Nucleus accumbens (tissue), 56 donors: ENCODE measurements at places on chromosomes 7 and 10.
A peak's percentile ranks its signal among the peaks of the same experiment; 100 is the strongest.

- no peak for DNase-seq
These were observed 76.4 kb downstream of the GRK5 start for GRCh38 chr10:119283818-119284217.

GRCh38 chr10:60009710-60010383 is 103.5 kb upstream of the CCDC6 start:
- DNase-seq, result no peak

DNA sequence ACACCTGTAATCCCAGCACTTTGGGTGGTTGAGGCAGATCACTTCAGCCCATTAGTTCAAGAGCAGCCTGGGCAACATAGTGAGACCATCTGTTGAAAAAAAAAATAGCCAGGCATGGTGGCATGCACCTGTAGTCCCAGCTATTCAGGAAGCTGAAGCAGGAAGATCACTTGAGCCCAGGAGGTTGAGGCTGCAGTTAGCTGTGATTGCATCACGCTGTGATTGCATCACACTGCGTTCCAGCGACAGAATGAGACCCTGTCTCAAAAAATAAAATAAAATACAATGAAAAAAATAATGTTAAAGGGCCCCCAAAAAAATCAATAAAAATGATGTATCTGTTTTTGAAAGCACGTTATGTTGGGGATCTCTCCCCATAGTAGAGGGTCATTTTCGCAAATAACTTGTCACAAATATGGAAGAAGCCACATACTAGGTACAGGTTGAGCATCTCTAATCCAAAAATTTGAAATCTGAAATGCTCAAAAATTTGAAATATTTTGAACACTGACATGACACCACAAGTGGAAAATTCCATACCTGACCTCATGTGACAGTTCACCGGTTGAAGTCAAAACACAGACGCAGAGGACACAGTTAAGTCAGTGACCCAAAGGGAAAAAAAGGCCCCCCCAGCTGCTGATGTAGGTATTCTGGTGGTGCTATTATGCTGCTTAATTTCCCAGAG is 9.5 kb downstream of the CISD1 start:
- no peak for DNase-seq

DNA sequence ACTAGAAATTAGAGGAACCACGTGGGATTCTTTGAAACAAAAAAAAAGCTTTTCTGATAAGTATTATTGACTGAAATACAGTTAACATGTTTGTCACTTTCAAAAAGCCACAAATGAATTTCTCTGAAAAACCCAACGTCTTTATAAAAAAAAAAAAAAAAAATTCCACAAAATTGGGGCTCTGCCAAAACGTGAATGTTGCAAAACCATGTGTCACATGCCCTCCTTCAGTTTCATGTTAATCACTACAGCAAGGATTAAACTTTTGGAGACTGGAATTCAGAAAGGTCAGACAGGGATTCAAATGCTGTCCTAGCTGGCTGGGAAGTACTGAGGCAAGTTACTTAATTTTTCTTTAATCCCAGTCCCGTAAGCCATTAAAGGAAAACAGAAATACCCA is 278.0 kb upstream of the KLF14 start:
- DNase-seq, result no peak

- no peak for DNase-seq
These were observed 77.1 kb upstream of the GNAI1 start for GRCh38 chr7:80057488-80057887.

DNA sequence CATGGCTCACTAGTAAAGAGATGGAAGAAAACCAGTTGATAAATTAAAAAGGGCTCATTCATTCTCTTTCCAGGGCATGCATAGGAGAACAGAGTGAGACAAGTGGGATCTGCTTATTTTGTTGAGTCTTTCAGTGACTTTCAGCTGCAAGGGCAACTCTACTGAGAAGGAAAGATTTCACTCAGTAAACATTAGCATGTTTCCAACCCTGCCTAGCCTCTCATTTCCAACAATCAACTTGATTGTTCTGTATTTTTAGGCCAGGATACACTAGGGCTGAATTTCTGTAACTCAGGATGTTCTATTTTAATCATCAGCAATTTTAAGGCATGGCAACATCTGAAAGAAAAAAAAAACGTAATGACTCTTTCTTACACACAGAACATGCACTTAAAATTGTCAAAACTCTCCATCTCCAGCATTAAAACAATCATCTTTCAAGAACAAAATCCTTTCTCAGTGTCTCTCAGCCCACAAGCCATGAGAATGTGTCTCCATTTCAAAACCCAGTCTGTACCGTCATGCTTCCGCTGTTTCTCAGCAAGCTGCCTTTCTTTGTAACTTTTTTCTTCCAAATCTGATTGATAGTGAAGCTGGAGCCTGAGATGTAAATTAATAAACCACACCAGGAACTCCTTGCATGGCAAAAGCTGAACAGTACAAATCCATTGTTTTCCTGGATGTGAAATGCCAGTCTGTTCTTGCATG is 147.2 kb upstream of the KLF14 start:
- DNase-seq, result no peak

DNA sequence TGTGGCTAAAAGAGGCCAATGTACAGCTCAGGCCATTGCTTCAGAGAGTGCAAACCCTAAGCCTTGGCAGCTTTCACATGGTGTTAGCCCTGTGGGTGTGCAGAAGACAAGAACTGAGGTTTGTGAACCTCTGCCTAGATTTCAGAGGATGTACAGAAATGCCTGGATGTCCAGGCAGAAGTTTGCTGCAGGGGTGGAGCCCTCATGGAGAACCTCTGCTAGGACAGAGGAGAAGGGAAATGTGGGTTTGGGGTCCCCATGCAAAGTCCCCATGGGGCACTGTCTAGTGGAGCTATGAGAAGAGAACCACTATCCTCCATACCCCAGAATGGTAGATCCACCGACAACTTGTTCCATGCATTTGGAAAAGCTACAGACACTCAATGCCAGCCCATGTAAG is 12.4 kb downstream of the SORCS1 start:
- DNase-seq, result no peak

- DNase-seq, result no peak
These were observed 148.7 kb downstream of the WDR11 start for GRCh38 chr10:120999868-121000267.

DNA sequence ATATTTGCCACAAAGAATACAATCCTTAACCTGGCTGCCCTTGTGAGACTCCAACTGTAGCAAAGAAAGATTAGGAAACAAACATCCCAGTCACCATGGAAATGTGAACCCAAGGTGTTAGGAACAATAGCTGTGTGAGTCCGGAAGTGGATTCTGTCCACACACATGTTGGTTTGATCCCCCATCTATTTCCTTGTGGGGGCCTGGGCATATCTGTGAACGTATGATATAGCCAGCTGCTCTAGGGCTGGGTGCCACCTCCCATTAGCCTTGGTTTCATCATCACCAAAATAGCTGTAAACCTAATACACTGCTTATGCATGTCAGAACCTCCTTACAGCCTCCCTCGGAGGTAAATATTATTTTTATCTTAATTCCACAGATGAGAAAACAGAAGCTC is 26.4 kb downstream of the GRK5 start:
- no peak for DNase-seq

DNA sequence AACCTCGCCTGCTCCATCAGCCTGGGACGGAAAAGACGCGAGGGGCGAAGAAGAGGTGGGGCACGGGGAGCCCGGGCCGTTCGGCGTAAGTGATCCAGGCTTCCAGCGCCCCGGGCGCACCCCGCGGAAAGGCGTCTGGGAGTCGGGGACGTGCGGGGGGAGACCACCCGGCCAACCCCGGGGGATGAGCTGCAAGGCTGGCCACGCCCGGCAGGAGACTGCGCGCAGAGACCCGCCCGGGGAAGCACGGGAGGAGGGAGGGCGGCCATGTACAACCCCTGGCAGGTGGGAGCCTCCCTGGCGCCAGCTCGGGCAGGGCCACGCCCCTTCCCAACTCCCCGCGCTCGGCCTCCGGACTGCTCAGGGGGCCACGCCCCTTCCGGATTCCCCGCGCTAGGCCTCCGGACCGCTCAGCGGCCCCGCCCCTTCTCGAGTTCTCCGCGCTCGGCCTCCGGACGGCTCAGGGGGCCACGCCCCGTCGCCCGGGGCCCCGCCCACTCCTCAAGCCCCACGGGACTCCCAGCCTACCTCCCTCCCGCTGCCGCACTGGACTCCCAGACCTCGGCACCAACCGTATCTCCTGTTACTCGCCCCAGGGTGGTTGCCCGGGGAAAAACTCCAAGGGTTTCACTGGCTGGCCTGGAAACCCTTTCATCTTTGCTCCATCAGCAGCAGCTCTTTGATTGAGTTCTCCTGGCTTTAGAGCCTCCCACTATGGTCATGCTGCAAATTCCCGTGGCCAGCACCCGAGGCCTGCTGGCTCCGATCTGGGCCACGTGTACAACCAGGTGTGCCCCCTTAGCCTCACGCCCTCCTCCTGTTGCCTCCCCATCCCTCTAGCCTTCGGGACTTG is 284.4 kb downstream of the ZEB1 start:
- peak; percentile 70 for DNase-seq

DNA sequence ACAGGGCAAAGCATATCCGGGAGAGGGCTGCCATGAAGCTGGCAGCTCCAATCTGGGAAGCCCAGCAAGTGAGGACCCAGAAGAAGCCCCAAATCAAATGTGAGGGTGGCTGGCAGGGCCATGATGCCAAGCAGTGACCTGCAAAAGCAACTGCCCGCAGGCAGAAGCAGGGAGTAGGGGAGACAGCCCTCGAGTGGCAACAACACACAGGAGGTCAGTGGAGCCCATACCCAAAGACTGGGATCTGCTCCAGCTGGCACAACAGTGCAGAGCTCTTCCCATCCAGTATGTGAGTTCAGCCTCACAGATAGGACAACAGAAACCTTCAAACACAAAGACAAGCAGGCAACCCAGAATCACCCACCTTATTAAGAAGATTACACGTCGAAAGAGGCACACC is 45.0 kb downstream of the GRID1 start:
- DNase-seq, result peak; percentile 61

GRCh38 chr7:73520673-73521635 is 1.1 kb downstream of the BAZ1B start:
- DNase-seq, result no peak

DNA sequence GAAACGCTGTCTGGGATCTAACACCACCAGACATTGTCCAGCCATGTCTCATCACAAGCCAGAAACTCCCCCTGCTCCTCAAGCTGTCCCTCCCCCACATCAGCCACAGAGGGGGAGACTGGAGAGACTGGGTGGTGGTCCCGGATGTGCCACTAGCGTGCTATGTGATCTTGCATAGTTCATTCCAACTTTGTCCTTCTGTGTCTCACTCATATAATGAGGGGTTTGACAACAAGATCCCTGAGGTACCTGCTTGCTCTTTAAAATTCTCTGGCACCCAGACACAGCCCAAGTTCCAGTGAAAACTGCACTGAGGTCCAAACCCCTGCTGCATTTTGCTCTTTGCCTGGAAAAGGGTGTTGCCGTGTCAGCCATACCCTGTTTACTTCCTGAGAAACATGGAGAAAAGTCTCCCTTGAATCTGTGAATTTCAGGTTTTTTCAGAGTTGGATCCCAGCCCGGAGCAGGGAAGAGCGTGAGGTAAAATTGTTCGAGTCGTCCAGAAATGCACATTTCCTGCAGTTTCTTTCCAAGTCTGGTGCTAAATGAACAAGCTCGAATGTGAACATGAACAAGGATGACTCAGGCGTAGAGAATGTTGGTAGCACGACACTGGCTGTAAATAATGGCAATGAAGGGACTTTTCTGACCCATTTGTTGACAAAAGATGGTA is 156.6 kb downstream of the CCDC3 start:
- DNase-seq, result no peak

DNA sequence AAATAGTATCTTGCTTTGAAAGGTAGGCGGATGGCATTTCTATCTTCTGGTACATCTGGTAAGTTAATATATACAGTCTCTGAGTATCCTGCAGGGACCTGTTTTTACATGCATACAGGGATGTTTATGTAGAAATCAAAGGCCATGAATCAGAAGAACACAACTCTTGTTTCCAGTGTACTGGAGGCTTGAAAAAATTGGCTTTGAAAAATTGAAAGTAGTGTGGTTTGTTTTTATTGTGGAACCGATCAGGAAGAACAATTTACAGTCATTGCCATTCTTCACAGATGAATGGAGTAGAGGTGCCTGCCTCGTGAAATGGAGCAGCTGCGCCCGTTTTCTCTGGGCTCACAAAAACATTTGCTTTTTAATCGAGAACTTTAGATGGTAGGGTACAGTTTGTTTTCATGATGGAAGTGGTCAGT is 54.0 kb upstream of the RPA3 start:
- no peak for DNase-seq

GRCh38 chr10:82331716-82332115 is 456.7 kb downstream of the NRG3 start:
- DNase-seq, result no peak

- no peak for DNase-seq
These were observed 61.7 kb upstream of the PPIF start for GRCh38 chr10:79285315-79286197.

- no peak for DNase-seq
These were observed 271.5 kb upstream of the FZD8 start for GRCh38 chr10:35913628-35914027.

GRCh38 chr7:131250331-131250730 is 77.3 kb upstream of the MKLN1 start:
- DNase-seq, result no peak

DNA sequence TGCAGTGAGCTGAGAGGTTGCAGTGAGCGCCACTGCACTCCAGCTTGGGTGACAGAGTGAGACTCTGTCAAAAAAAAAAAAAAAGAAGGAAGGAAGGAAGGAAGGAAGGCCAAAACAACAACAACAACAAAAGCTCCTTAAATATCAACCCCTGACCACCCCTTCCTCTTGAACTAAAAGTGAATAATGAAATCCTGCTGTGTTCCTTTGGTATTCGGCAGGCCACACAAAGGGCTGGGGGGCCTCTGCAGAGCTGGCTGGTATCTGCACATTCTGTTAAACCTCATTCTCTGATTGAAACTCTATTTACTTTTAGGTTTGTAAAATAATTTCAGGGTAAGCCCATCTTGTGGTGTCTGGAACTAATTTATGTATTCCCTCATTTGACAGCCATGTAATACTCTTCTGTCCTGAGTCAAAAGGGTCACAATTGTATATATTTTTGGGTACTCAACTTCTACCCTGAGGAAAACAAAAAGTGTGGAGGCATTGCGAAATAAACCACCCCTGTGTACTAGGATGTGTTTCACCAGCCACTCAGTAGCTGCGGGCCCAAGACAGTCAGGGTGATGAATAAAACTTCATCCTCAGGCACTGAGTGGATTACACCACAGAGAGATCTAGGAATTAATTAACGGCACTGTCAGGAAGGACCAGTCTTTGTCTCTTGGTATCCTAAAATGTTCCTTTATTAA is 446.4 kb upstream of the PFKP start:
- no peak for DNase-seq

DNA sequence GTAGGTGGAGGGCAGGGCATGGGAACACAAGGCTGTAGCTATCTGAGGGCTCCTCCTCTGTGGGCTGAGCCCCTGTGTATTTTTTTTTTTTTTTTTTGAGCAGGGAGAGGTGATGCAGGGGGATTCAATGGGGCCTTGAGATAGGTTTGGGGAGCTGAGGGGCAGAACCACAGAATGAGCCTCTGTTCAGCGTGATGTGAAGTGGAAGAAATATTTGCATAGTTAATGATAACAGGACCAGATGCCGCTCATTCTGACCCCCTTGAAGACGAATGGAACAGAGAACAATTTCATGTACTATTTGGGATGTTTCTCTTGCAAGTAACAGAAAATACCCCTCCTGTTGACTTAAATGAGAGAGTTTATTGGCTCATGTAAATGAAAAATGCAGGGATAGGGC is 69.7 kb upstream of the EMX2 start:
- no peak for DNase-seq

GRCh38 chr7:112584290-112584689 is 103.5 kb downstream of the LSMEM1 start:
- no peak for DNase-seq
